ENCODE measurements at places on chromosomes 7 and 10.

- DNase-seq, result no peak
These were observed 32.0 kb downstream of the C10orf90 start for GRCh38 chr10:126638542-126638941.

GRCh38 chr7:79923953-79924352 is 210.7 kb upstream of the GNAI1 start:
- DNase-seq, result no peak

GRCh38 chr7:19814776-19815175 is 41.4 kb upstream of the TMEM196 start:
- no peak for DNase-seq

GRCh38 chr10:62806251-62806650 is 1.7 kb downstream of the ADO start:
- DNase-seq, result no peak

GRCh38 chr10:30562787-30563186 is 66.8 kb downstream of the LYZL2 start:
- peak; percentile 49 for DNase-seq

DNA sequence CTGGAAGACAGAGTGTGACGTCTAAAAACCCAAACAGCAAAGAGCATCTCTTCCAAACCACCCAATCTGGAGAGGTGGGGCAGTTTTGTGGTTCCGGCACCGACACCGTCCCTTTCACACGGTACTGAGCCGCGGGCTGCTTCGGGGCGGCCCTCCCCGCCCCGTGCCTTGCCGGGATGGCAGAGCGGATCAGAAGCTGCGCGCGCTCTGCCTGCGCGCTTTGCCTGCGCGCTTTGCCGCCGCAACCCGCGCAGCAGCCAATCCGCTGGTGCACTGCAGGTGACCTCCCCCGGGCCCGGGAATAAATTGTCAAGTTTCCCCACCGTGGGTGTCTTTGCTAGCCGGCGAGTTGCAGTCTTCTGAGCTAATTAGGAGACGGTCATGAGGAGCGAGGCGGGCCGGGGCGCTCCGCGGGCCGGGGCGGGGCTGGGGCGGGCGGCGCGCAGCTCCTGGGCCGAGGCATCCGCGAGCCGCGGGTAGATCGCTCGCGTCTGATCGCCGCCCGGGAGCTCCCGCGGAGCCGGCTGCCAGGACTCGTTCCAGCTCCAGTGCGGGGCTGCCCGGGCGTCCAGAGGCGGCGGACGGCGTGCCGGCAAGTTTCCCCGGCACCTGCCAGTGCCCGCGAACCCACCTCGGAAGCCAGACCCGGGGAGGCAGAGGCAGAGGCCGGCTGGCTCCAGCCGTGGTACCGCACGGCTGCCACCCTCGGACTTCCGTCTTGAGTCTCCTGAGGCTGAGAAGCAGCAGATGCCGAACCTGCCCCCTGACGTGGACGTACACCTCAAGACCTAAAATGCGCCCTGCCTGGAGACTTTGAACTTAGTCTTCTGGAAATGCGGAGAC is 536.0 kb upstream of the GALNT17 start:
- no peak for DNase-seq

GRCh38 chr10:130021383-130021950 is 57.4 kb upstream of the EBF3 start:
- DNase-seq, result no peak

DNA sequence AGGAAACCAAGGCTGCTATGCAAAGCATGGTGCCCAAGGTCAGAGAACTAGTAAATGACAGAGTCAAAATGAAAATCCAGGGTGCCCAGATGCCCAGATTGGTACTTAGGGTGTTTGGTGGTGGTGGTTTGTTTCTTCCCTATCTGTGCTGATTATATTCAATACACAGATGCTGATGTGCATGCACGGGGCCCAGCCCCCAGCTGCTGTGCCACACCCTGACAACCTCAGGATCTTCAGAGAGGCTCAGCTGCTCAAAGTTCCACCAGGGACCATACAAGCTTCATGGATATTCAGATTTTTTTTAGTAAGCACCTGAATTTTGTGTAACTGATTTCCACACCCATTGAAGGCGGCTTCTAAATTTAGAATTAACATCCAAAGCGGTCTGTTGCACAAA is 75.6 kb downstream of the KCNMA1 start:
- no peak for DNase-seq

GRCh38 chr10:8325024-8325980 is 270.8 kb downstream of the GATA3 start:
- DNase-seq, result peak; percentile 67

- no peak for DNase-seq
These were observed 46.0 kb upstream of the TMEM254 start for GRCh38 chr10:80032503-80032902.

GRCh38 chr7:158051776-158052175 is 535.8 kb downstream of the PTPRN2 start:
- DNase-seq, result no peak

DNA sequence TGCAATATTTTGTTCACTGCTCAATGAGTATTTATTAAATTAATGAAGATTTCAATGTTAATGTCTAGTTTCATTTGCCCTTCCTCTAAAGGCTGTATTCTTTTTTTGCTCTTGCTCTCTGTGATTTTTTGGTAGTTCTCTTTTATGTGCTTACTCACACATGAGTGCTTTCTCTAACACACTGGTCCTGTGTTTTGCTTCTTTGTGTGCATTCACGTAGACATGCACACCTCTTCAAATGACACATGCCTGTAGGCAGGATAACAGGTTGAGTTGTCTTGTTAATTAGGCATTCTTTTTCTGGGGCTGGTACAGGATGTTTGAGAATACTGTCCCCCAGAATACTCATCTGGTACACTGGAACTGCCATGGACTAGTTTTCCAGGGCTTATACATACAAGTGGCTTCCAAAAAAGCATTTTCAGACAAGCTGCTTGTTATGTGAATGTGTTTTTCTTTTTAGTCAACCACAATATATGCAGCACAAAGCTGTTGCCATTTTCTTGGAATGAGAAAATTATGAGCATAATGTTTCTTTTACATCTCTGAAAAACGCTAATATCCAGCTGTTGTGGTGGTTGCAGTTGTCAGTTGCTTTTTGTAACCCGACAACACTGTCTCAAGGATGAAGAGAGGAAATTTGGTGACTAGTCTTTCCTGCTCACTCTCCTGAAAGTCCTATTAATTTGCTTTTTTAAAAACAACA is 416.4 kb downstream of the AUTS2 start:
- DNase-seq, result no peak

- DNase-seq, result no peak
These were observed 123.9 kb downstream of the TNS3 start for GRCh38 chr7:47458057-47458456.

DNA sequence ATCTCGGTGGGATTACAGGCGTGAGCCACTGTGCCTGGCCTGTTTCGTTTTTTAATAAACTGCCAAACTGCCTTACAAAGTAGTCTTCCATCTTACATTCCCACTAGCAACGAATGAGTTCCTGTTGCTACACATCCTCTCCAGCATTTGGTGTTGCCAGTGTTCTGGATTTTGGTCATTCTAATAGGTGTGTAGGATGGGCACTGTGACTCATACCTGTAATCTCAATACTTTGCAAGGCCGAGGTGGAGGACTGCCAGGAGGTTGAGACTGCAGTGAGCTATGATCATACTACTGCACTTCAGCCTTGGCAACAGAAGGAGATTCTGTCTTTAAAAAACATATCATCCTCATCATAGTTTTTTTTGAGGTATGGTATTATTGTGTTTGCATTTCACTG is 21.4 kb upstream of the RSBN1L start:
- no peak for DNase-seq

GRCh38 chr7:25347360-25348066 is 119.2 kb upstream of the NPVF start:
- DNase-seq, result no peak

DNA sequence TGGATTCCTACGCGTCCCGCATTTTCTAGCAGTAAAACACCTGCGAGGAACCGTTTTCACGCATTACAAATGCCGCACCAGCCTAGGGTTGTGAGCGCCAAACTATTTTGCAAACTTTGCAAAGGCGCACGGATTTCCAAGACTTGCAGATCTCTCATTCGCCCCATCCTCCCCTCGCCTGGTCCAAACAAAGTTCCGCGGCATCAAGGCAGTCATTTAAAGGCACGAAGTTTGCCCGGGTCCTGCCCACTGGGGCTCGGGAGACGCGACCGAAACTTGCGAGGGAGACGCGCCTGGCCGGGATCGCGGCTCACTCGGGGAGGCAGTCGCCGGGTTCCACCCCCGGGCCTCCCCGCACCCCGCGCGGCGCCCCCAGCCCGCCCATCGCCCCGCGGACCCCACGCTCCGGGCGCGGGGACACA is 613 bp downstream of the USP6NL start:
- DNase-seq, result no peak

DNA sequence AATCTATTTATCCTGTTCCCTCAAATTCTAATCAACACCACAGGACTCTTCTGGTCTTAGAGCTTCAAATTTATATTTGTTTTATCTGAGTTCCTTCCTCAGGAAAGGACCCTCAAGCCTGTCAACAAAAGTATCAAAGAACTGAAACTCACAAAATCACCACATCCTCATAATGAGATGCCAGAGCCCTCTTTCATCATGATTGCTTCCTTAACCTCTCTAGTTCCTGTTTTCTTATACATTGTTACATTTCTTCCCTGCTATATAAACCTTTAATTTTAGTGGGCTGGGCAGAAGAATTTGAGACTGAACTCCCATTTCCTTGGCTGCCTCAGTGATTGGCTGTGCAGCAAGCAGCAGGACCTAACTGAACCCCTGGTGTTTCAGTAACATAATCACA is 189.7 kb downstream of the ZNF248 start:
- no peak for DNase-seq

GRCh38 chr10:132356621-132357195 is 24.7 kb downstream of the LRRC27 start:
- DNase-seq, result no peak

GRCh38 chr10:43926371-43926770 is 277.7 kb upstream of the ZNF32 start:
- DNase-seq, result no peak

DNA sequence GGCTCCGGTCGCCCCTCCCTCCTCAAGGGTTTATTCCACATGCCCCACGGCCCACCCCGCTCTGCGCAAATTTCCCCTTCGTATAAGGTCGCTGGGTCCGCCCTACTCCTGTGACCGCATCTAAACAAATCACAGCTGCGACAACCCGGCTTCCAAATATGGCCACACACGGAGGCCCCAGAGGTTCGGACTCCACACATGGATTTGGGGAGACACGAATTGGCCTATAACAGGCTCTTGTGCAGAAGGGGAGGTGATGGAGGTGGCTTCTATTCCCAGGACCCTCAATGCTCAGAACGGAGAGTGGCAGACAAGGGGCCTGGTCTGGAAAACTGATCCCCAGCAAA is 90.1 kb downstream of the FOXL3 start:
- DNase-seq, result no peak
